Ovary (tissue), 10 donors: ENCODE measurements at places on chromosomes 3 and 15.

- no peak for DNase-seq
These were observed 146.1 kb downstream of the SNRK start for GRCh38 chr3:43432462-43432861.

DNA sequence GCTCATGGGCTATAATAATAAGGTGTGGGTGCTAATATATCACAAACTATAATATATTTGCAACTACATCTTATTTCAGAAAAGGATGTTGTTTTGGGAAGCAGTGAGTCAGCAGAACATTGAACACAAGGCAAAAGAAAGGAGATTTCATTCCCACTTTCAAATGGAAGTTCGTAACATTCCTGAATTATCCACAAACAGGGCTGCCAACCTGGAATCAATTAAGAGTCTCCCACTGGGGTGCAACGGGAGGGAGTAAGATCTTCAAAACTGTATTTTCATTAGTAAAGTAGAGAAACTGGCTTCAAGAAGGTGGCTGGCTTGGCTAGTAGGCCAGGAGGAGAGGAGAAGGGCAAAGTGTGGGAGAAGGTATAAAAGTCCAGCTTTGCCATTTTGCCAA is 479.6 kb downstream of the CNTN3 start:
- no peak for DNase-seq

GRCh38 chr3:99625237-99625622 is 13.2 kb upstream of the COL8A1 start:
- no peak for DNase-seq

GRCh38 chr3:66152336-66152735 is 68.5 kb upstream of the SLC25A26 start:
- DNase-seq, result no peak

DNA sequence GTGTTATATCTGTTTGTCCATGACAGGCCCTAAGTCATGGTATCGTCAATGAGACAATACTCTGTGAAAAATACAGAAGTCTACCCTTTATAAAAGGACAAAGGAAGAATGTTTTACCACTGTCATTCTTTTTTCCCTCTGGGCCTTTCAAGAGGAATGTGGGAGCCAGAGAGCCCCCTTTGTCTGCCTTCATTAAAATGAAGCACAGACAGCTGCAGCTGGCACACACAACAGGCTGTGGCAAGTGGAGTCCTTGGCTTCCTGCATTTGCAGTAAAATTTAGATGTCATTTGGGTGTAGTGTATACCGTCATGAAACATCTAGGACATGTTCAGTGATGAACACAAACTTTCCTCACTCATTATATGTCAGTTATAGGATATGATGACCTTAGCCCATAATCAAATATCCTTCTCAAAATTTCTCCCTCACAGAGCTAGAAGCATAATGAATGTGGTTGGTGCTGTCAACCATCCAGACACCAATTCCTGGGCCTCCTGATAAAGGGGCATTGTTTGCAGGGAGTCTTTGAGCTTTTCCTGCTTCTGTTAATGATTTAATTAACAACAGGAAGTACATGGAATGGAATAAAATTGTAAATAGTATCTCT is 76.4 kb downstream of the DHX36 start:
- no peak for DNase-seq

- DNase-seq, result no peak
These were observed 567.2 kb downstream of the FOXP1 start for GRCh38 chr3:71016178-71016845.

GRCh38 chr15:101206176-101206591 is 45.7 kb downstream of the CHSY1 start:
- no peak for DNase-seq

DNA sequence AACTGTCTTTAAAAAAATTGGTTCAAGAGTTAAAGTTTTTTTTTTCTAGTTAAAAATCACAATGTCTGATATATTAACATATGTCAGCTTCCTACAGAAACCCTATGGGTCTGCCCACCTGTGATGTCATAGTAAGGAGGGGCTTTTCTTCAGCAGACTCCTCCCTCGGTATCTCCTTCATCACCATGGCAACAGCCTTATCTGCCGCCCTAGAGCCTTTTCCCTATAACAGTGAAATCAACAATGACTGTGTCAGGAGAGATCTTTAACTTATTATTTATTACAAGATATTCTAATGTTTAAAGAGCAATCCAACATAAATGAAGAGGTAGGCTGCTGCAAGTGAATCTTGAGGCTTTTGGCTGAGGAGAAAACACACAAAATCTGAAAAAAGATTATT is 138.7 kb downstream of the PEX5L start:
- DNase-seq, result no peak

GRCh38 chr3:172470588-172470987 is 22.3 kb upstream of the GHSR start:
- DNase-seq, result no peak

GRCh38 chr3:153161138-153161713 is 800 bp upstream of the RAP2B start:
- DNase-seq, result peak; percentile 91

DNA sequence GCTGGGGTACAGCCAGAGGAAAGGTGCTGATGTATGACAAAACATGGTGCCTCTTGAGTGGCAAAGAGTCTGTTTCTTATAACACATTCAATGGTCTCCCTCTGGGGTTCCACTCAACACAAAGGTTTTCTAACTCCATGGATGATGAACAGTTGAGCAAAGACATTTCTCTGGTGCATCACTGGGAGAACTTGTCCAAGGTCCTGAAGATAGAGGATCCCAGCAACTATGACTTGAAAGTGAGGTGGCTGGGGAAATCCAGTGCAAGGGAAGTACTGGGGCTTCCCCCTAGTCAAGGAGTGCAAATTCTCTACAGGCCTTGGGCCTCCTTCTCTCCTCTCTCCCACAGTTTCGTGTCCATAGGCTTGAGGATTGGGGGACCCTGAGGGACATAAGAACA is 431.1 kb downstream of the WDR72 start:
- no peak for DNase-seq
